Stimulated activated CD4-positive, alpha-beta T cell treated with anti-CD3 and anti-CD28 coated beads, TNF-alpha, amount 100 ng/mL, for 1 hour (primary cell): ENCODE measurements at places on chromosomes 2 and 18.

DNA sequence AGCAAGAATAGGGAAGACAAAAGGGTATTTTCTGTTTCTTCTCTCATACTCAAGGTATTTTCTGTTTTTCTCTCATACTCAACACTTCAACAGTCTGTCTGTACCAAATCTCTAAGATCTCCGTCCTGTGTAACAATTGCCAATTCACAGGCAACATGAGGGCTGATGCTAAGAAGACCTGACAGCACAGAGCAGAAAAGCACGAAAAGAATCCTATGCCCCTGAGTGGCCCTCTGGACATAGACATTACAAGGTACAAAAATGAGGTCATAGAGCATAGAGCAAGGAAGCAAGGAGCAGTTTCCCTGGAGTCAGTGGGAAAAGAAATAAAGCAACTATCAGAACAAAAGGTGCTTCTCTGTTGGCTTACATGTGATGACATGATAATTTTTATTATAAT, 1612.6 kb upstream of the CELF4 start:
- DNase-seq, result no peak

DNA sequence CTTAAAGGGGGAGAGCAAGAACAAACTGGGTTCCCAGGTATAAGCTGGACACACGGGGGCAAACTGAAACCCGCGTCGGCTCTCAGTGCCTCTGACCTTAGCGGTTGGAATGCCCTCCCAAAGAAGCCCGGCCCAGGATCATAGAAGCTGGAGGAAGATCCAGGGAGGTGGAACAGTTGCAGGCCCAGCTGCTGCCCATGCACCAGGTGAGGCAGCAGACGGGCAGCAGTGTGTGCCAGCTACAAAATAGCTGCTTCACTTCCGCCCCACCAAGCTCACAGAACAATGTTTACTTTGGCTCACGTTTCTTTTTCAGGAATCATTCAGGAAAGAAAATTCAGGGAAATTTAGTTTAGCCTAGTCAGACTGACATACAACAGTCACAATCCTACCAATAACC, 3.9 kb upstream of the ERMN start:
- DNase-seq, result no peak

DNA sequence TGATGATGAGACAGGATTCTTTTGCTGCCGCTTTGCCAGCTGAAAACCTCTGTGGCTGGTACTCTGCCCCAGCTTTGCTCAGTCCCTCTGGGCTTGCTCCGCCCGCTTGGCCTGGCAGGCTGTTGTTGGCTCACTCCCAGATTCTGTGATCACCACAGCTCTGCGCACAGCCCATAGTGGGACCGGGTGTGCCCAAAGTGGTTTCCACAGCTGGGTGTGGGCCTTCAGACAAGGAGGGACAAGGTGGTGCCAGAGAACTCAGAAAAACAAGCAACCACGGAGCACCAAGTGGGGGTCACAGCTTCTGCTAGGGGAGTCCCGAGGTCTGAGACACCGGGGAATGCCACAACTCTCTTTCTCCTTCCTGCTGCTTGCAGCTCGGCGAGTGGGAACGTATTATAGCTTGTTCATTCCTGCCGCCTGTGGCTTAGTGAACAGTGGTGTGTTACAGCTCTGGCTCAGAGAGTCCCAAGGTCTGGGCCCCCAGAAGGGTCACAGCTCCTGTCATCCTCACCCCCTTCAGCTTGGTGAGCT, 9.2 kb upstream of the KYNU start:
- DNase-seq, result no peak

GRCh38 chr2:39024833-39025232, 96.0 kb downstream of the SOS1 start:
- no peak for DNase-seq

DNA sequence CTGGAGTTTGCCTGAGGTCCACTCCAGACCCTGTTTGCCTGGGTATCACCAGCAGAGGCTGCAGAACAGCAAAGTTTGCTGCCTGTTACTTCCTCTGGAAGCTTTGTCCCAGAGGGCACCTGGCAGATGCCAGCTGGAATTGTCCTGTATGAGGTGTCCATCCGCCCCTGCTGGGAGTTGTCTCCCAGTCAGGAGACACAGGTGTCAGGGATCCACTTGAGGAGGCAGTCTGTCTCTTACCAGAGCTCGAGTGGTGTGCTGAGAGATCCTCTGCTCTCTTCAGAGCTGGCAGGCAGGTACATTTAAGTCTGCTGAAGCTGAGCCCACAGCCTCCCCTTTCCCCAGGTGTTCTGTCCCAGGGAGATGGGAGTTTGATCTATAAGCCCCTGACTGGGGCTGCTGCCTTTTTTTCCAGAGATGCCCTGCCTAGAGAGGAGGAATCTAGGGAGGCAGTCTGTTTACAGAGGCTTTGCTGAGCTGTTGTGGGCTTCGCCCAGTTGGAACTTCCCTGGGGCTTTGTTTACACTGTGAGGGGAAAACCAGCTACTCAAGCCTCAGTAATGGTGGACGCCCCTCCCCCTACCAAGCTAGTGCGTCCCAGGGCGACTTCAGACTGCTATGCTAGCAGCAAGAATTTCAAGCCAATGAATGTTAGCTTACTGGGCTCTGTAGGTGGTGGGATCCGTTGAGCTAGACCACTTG, 34.7 kb downstream of the TFPI start:
- no peak for DNase-seq

GRCh38 chr2:120436885-120437603, 91.1 kb downstream of the INHBB start:
- DNase-seq, result no peak

DNA sequence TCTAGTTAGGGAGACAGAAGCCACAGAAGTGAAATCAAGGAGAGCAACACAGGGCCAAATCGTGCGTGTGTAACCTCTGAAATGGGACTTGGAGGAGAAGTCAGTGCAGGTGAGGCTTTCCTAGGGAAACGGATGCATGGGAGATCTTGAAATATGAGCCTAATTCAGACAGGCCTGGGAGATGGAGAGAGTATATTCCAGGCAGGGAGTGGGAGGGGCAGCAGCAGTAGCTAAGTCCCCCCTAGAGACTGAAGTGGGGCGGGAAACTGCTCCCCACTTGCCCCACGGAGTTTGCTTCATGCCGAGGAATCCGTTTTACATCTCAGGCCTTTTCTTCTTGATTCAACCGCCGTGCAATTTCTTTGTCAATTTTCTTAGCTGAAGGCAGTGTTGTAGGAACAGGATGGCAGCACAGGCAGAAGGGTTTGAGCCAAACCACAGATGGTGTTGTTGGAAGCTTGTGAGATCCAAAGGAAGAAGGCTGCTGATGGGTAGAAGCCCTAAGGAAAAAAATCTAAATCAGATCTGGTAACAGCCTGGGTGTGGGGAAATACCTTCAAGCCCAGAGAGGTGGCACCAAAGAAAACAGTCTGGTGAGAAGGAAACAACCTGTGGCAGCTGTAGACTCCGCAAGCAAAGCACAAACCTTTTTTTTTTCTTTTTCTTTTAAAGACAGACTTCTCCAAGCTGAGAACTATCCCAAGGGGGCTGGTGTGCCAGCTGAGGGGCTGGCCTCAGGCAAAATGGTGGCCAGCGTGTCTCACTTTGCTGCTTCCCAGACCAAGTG, 40.2 kb downstream of the EPAS1 start:
- DNase-seq, result no peak

DNA sequence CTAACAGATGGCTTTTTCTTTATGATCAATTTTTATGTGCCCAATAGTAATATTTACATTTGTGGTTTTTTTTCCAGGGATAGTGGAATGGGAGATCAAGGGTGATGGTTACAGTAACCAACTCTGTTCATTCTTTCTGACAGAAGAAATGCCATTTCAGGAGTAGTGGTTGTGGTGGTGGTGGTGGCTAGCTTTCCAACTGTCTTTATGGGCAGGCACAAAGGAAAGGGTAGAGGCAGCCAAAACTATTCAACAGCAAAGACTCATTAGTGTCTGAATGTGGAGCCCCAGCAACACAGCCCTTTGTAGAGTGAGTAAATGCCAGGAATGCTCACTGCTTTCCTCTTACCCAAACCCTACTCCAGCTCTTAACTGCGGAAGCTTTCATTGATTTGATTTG, 227.7 kb downstream of the RND3 start:
- DNase-seq, result no peak

DNA sequence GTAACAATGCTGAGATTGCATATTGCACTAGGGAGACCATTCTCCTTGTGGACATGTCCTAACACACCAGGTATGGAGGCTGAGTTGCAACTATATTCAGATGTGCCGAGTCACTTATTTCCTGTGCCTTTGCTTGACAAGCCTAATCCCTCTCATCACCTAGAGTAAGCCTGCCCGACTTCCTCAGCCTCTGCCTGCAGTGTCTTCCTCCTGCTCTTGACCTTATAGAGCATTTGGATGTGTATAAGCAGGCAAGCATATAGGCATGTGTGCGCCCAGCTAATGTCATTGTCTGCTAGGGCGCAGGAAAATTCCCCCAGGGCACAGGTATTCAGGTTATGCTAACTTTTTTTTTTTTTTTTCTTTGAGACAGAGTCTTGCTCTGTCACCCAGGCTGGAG, 316.9 kb downstream of the CDH2 start:
- DNase-seq, result no peak

DNA sequence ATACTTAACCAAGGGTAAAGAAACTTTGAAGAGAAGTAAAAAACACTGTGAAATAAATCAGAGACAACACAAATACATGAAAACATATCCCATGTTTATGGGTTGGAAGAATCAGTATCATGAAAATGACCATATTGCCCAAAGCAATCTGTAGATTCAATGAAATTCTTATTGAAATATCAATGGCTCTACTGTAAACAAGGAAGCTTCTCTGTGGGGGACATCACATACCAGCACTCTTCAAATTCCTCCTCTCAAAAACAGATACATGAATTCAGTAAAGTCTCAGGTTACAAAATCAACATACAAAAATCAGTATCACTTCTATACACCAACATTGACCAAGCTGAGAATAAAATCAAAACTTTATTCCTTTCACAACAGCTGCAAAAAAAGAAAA, 63.5 kb upstream of the CNTNAP5 start:
- no peak for DNase-seq

GRCh38 chr2:159832858-159833257, 34.9 kb upstream of the CD302 start:
- no peak for DNase-seq

DNA sequence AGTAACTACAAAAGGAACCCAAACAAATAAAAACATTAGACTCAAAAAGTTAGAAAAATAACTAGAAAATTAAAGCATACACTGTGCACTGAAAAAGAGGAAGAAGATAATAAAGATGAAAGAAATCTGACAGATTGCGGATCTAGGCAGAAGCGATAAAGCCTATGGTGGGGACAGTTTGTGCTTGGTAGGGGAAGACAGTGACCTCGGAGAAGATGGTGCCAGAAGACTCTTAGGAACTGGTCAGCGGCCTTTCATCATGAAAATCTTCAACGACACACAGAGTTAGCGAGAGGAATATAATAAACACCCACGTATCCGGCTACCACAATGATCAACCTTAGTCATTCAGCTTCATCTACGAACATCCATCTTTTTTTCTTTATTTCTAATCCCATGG, 180.5 kb downstream of the HDAC4 start:
- no peak for DNase-seq

DNA sequence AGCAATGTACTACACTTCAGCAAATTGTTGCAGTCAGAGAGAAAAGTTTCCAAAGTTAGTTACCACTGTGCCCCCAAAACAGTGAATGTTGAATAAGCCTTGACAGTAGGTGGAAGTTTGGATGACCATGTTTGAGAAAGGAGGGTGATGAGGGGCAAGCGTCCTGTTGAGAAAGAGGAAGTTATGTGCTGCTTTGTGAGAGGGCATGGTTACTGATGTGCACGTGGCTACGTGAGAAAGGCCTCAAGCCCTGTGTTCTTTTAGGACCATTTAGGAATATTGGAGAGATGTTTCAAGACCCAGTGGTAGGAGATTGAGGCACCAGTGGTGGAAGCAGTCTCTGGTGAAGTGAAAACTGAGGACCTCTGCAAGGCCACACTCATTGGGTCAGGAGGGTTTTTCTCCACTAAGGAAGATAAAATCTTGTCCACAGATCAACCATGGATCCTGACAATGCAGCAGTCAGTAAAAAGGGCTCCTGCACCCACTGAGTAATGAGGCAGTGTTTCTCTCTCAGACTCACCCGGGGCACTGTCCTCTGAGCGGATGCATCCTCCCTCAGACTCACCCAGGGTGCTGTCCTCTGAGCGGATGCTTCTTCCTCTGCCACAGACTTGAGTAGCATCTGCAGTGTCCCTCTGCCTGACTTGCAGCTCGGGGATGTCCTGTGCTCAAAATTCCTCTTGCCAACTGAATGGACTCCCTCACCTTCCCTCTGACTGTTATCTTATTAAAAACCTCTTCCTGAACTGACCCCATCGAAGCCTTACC, 34.7 kb upstream of the ACTR3 start:
- no peak for DNase-seq

- no peak for DNase-seq
Measured at GRCh38 chr2:67572721-67573435, 175.7 kb downstream of the ETAA1 start.

- DNase-seq, result no peak
Measured at GRCh38 chr2:217919204-217919603, 83.6 kb downstream of the TNS1 start.

DNA sequence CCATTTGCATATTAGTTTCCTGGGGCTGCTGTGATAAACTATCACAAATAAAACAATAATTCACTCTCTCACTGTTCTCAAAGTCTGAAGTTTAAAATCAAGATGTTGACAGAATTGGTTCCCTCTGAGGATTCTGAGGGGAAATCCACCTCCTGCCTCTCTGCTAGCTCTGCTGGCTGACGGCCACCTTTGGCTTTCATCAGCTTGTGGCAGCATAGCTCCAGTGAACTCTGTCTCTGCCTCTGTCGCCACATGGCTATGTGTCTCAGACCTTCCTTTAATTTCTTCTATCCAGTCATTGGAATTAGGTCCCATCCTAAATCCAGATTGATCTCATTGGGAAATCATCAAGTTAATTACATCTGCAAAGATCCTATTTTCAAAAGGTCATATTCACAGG, 38.9 kb upstream of the TRIM43 start:
- DNase-seq, result no peak

DNA sequence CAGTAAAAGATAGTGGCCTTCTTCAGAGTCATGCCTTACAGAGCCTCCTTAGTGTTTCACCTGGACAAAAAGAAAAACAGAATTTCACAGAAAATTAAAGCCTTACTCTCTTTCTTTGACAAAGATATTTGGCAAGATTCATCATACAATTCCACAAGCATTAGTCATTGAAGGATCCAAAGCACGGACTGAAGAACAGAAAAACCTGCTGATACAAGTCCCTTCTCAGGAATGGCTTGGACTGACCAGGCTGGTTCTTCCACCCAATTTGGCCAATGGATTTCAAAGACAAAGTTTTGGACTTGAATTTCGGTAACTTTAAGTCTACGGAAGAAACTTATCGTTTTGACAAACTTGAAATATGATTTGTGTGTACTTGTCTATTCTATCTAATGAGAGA, 39.1 kb upstream of the GALNT3 start:
- DNase-seq, result no peak

- DNase-seq, result no peak
Measured at GRCh38 chr2:197931661-197932312, 127.4 kb downstream of the PLCL1 start.

DNA sequence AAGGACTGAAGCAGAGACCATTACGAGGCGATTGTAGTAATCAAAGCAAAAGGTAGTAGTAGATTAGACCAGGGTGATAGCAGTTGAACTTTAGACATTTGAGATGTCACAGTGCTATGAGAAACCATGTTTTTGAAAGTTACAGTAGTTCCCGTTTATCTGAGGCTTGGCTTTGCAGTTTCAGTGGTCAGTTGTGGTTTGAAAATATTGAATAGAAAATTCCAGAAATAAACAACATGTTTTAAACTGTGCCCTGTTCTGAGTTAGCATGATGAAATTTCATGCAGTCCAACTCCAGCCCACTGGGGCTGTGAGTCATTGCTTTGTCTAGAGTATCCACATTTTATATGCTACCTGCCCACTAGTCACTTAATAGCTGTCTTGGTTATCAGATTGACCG, 47.5 kb downstream of the ZNF638 start:
- DNase-seq, result no peak

GRCh38 chr2:175887776-175888175, 114.3 kb downstream of the LNPK start:
- no peak for DNase-seq
